ENCODE measurements at places on chromosomes 5 and 9. TPM values are rescaled to one million over a fixed set of nuclear protein-coding genes. Genes with fewer than 3 reads are reported as not detected.
A peak's percentile ranks its signal among the peaks of the same experiment; 100 is the strongest.

Gene CDC25C
- 1.6 TPM for total RNA-seq

Gene ANKRD18A
- 4.0 TPM for total RNA-seq

Gene PCDHGA3
- 0.17 TPM for total RNA-seq

Gene OTP
- total RNA-seq = 0.17 TPM

Gene SOX30
- 0.14 TPM for total RNA-seq

Gene FOXD4L3
- total RNA-seq = not detected

Gene CSF2
- total RNA-seq = not detected

Gene SREK1
- 58.4 TPM for total RNA-seq

Gene SPINK4
- not detected for total RNA-seq

Gene HCN1
- 0.17 TPM for total RNA-seq

Gene PRLR
- total RNA-seq = 0.93 TPM

Gene INSL6
- total RNA-seq = not detected

Gene GLRA1
- not detected for total RNA-seq

Gene ANKRD33B
- total RNA-seq = 13.5 TPM

DNA sequence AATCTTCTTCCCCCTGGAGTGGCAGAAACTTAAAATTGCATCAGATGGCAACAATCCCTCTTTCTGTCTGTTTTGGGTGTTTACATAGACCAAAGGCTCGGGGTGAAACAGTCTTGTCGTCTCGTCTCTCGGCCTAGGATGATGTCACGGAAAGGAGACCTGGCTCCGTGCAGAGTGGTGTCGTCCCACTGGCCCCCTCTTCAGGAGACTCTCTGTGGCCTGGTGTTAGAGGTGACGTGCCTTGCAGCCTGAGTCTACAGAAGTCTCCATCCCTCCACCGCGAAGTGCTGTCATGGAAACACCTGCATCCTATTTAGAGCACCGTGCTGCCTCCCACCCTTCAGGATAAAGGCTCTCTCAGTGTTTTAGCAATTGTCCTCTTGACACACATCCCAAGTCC lies 409.7 kb downstream of the IRX1 start:
- no peak for DNase-seq

DNA sequence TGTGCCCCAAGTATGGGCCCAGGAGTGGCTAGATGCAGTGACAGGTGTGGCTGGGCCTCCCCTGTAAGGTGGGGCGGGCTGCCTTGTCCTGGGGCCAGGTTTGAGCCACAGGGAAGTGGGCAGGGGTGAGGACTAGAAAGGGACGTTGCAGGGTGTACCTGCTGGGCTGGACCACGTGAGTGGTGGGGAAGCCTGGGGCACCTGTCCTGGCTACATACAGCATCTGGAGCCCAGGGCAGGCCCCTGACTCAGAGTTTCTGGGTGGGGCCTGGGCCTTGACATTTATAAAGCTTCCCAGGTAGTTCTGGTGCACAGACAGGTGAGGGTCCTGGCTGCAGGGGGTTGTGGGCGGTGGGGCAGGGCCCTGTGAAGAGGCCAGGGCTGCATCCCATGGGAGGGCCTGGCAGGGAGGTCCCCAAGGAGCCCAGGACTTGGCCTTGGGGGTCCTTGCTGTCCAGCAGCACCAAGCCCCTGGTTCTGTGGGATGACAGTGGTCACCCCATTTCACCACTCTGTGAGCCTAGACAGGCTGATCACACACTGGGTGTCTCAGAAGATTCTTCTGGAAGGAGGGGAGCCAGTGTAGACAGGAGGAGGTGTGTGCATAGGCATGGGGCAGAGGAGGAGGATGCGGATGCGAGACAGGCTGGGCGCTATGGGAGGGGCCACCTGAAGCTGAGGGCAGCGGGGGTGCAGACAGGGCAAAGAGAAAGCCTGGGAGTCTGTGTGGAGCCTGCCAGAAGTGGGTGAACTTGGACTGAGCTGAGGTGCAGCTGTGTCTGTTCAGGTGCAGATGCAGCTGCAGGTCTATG lies 94.0 kb downstream of the PHF2 start:
- DNase-seq = no peak

- no peak for DNase-seq
Measured at GRCh38 chr9:130040984-130041647, 1.9 kb downstream of the FNBP1 start.

DNA sequence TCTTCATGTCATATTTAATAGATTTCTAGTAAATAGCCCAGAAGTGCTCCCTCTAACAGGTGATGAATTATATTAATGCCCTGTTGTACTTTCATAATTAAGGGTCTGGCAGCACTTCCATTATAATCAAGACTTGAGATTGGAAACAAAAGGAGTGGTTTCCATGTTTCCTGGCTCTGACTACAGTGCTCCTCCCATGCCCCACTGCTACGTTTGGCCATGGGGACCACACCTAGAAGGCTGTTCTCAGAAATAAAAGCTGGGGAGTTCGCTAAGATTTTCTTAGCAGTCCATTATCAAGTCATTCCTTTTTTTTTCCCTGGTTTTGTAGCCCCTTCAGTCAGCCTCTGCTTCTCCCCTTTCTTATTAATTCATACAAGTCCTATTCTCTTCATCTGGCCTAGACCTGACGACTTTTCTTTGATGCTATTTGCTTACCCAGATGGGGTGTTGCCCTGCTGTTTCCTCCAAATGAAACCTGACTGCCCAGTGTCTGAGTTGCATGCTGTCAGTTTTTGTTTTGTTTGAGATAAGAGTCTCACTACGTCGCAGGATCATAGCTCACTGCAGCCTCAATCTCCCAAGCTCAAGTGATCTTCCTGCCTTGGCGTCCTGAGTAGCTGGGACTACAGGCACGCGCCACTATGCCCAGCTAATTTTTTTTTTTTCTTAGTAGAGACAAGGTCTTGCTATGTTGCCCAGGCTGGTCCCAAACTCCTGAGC lies 312.1 kb upstream of the EFNA5 start:
- DNase-seq = no peak

DNA sequence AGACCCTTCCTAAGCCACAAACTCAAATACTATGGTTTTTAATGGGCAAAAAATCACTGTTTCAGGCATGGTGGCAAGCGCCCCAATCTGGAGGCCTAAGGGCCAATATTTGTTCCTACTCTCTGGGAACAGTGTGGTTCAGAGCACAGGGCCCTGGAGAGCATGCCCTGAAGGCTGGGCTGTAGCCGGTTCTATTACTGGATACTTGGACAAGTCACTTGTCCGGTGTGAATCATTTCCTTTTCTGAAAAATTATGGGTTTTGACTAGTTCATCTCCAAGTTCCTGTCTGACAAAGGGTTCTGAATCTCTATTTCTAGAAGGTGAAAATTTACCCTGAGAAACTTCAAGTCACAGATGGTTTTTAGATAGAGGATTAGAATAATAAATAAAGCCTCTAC lies 75.0 kb downstream of the OTULIN start:
- peak; percentile 39 for DNase-seq

DNA sequence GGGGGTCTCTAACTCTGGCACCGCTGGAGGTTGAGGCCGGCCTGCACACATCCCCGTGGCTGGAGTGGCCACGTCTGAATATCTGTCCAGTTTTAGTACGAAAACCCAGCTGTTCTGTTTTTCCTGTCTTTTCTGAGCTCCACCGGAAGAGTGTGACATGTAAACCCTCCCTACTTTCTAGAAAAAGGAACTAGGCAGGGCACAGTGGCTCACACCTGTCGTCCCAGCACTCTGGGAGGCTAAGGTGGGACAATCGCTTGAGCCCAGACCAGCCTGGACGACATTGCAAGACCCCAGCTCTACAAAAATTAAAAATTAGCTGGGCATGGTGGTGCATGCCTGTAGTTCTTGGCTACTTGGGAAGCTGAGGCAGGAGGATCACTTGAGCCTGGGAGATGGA lies 8.2 kb upstream of the PHYKPL start:
- no peak for DNase-seq

DNA sequence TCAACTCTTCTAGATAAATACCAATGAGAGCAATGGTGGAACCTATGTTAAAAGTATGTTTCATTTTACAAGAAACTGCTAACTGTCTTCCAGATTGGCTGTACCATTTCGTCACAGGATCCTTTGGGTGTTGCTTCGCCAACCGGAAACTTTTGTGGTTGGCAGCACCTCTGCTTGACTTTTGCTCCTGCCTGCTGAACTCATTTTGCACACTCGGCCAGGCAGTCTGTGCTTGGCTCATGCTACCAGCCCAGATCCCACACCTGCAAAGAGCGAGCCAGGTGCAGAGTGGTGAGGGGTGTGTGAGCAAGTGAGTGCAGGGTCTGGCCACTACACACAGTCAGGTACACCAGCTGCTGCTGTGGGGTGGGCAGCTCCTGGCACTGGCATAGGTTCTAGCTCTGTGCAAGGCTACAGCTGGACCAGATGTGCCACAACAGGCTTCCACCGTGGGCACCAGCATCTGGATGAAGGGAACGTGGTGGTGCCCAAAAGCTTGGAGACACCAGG lies 422.3 kb downstream of the PRR16 start:
- no peak for DNase-seq

DNA sequence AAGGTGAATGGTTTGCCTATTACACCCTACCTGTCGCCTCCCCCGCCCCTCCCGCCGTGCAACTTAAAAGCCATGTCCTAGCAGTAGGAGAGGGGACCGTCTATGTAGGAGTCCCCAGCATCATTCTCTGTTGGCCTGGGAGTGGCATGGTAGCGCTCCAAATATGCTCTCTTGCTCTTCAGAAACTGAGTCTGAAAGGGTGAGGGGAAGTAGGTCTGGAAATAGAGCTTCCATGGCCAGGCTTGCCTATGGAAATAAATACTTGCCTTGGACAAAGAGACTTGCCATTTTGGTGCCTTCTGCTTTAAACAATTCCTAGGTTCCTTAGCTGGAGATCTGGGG lies 1.4 kb downstream of the RGS7BP start:
- DNase-seq = no peak

- no peak for DNase-seq
Measured at GRCh38 chr5:174307656-174308271, 262.3 kb downstream of the NSG2 start.

- no peak for DNase-seq
Measured at GRCh38 chr5:68182094-68182493, 33.5 kb upstream of the PIK3R1 start.

DNA sequence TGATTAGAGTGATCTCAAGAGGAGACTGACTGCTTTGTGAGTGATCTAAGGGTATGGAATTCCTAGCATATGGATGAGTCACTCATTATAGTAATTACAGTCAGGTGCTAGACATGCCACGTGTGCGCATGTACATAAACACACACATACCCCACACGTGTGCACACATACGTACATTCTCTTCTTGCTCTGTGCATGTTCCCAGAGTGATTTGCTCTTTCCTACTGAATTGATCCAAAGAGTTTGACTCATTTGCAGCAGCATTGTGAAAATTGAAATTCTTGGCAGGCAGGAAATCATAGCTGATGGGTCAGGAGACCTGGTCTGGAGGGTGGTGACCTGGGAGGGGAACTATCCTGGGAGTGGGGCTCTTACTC lies 63.8 kb downstream of the ANGPTL2 start:
- no peak for DNase-seq

DNA sequence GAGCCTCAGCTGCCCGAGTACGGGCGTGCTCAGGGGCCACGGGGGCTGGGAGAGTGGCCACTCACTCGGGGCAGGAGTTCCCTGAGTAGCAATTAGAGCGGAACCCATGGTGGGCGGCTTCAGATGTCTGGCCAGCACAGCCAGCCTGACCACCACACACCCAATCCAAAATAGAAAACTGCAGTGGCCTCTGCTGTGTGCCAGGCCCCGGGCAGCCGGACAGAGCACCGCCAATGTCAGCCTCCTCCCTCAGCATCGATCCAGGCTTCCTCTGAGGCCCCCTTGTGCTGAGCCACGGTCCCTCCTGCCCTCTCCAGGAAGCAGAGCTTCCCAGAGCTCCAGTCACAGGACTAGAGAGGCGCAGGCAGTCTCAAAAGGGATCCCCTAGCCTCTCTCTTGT lies 2.7 kb downstream of the ADAMTS2 start:
- DNase-seq = no peak

- no peak for DNase-seq
Measured at GRCh38 chr5:7686794-7687193, 164.1 kb downstream of the CFAP90 start.

DNA sequence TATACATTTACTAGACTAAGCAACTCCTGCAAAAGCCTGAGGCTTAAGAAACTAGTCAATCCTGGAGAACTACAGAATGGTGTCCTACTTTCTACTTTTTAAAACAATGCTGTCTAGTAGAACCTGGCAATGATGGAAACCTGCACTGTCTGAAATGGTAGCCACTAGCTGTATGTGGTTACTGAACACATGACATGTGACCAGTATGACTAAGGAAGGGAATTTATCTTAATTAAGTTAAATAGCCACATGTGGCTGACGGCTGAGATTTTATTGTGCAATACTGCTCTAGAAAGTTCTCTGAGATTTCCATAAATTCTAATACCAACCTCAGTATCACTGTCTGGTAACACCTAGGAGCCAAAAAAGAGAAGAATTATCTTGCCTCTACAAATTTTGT lies 44.9 kb upstream of the RAPGEF6 start:
- peak; percentile 91 for DNase-seq

- no peak for DNase-seq
Measured at GRCh38 chr5:172150514-172151425, 37.3 kb downstream of the STK10 start.

DNA sequence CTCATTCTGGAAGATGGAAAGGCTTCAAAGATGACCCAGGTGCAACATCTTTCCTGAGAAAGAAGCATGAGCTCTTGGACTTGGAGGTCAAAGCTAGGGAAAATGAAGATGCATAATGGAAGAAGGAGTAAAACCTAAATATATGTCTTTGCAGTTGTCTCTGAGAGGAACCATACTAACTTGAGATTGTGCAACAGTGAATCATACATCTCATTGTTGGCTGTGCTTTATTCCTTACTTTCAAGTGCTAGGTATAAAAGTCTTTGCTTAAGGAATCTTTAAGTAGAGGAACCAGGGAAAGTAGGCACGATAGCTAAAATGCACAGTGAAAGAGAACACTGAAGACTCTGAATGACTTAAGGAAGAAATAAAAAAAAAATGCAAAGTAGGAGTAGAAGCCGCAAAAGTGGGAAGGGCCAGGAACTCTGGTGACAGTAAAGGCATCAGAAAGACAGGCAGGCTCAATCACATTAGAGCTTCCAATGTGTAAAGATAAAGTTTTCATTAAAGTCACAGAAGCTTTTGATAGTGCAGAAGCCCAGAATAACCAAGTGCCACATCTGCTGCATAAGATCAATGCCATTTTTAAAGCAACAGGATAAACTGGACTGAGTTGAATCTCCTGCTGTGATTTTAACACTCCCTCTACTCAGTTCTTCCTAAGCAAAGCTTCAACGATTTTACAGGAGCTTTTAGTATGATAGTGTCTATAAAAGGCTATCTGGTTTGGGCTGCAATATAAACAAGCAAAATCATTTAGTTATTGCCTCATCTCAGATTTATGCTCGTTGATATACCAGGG lies 432.3 kb upstream of the EDIL3 start:
- DNase-seq = peak; percentile 3

DNA sequence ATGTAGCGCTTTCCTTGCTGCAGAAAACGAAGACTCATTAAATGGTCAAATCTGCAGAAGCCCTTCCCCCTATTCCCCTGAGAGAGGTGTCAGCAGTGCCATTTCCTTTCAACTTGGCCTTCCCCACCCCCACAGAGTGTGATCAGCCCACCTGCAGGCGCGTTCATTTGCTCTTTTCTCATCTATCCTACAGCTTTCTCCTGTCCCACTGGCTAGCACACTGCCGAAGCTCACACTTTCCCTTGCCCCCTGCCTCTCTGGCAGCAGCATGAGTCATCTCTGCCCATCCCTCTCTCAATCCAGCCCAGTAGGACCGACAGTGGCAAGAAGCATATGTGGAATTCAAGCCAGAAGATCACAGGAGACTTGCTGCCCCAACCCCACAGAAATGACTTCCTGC lies 213.8 kb downstream of the FAM114A2 start:
- DNase-seq = no peak

Measured in astrocyte (in vitro differentiated cells and primary cell).